IMR-90 (cell line): ENCODE measurements at places on chromosomes 1 and 21. TPM values are rescaled to one million over a fixed set of nuclear protein-coding genes. Genes with fewer than 3 reads are reported as not detected.

The APOBEC4 gene
- not detected in 2 replicates for total RNA-seq

The TRIM17 gene
- not detected in 2 replicates for total RNA-seq

The TP73 gene
- total RNA-seq = not detected in 2 replicates

The LHX8 gene
- total RNA-seq = not detected in 2 replicates

DNA sequence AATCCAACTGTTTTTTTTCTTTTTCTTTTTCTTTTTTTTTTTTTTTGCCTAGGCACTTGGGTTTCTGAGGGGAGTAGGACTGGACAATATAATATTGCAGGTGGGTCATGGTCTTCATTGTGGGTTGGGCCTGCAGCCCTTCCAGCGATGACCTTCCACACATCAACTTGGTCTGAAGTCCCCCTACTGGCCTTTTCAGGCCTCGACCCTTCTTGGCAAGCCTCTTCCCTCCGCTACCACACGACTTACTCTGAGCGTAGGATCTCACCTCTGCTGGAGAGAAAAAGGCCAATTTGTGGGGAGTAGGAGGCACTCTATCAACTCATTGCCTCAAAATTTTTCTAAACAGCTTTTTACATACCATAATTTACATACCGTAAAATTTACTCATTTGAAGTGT, 51.1 kb upstream of the GRIK3 start:
- no peak overlapping the region for H3K4me3 ChIP-seq
- no peaks in the 10 kb centered on the region for H3K4me1 ChIP-seq
- no peak for DNase-seq
- no peak overlapping the region for H3K27ac ChIP-seq

- peak within 1 kb of the TSS; percentile 62 for H3K4me3 ChIP-seq
- DNase-seq = peak; percentile 92
- H3K27ac ChIP-seq = peak within 1 kb of the TSS; percentile 83
- H3K4me1 ChIP-seq = peaks cover 9% of the 10 kb centered on the region
- peaks cover 10% of the 10 kb centered on the region; the same call in 1 of the 2 replicates for H3K36me3 ChIP-seq
Observed at GRCh38 chr1:220879076-220879508, at the start of gene HLX. Gene HLX, plus strand, starts transcription at chr1:220879443. Its CDS starts 415 bp downstream, at chr1:220879858.

DNA sequence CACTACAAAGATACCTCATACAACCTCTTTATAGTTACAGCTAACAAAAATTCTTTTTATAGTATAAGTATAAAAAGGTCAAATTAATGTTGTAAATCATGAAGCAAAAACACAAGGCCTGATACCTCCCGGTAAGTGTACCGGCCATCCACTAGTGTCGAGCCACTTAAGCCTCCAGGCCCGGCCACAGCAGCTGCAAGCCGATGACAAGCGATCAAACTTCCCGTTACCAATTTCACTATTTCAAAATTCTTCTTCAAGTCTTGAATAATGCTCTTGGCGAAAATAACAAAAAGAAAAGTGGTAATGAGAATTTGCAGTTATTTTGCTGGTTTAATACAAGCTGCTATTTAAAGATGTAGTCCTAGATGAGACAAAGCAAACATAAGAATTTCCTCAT, 67.6 kb downstream of the USP24 start:
- no peak overlapping the region for H3K4me3 ChIP-seq
- H3K4me1 ChIP-seq = peaks cover 2% of the 10 kb centered on the region
- no peak for DNase-seq
- peaks cover 17% of the 10 kb centered on the region for H3K36me3 ChIP-seq
- no peak overlapping the region for H3K27ac ChIP-seq
- no peaks in the 10 kb centered on the region for H3K27me3 ChIP-seq

GRCh38 chr1:116038679-116039078, 62.4 kb downstream of the SLC22A15 start:
- no peak overlapping the region for H3K27ac ChIP-seq
- DNase-seq = no peak
- H3K27me3 ChIP-seq = no peaks in the 10 kb centered on the region; the same call in 1 of the 2 replicates

DNA sequence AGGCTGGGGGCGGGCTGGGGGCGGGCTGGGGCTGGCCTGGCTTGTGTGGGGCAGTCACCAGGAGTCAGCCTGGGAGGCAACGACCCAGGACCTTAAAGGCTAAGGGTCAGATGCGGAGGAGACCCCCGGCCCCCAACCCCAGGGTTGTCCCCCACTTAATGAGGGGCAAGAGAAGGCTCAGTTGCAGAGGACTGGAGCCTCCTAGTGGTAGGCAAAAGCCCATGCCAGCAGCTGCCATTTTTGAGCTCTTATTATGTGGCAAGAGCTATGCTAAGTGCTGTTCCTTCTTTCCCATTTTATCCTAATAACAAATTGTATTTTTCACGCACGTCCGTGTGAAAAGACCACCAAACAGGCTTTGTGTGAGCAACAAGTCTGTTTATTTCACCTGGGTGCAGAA, 8.0 kb downstream of the KIAA1614 start:
- no peak for DNase-seq
- H3K27me3 ChIP-seq = no peaks in the 10 kb centered on the region
- no peak overlapping the region for H3K4me3 ChIP-seq
- no peak overlapping the region for H3K27ac ChIP-seq
- H3K36me3 ChIP-seq = peaks cover 27% of the 10 kb centered on the region; the same call in 1 of the 2 replicates

- H3K27me3 ChIP-seq = no peaks in the 10 kb centered on the region
- no peaks in the 10 kb centered on the region for H3K4me1 ChIP-seq
- no peaks in the 10 kb centered on the region; the same call in 1 of the 2 replicates for H3K36me3 ChIP-seq
- H3K4me3 ChIP-seq = no peak overlapping the region
- DNase-seq = no peak
Observed at GRCh38 chr1:110360431-110360830, 21.3 kb downstream of the RBM15 start.

- H3K27ac ChIP-seq = no peak overlapping the region
- peak; percentile 34 for DNase-seq
- peaks cover 4% of the 10 kb centered on the region; the same call in 1 of the 2 replicates for H3K4me1 ChIP-seq
- no peaks in the 10 kb centered on the region for H3K27me3 ChIP-seq
- no peak overlapping the region for H3K4me3 ChIP-seq
- H3K36me3 ChIP-seq = no peaks in the 10 kb centered on the region
Observed at GRCh38 chr1:234871710-234872271, 256.8 kb downstream of the TOMM20 start.

DNA sequence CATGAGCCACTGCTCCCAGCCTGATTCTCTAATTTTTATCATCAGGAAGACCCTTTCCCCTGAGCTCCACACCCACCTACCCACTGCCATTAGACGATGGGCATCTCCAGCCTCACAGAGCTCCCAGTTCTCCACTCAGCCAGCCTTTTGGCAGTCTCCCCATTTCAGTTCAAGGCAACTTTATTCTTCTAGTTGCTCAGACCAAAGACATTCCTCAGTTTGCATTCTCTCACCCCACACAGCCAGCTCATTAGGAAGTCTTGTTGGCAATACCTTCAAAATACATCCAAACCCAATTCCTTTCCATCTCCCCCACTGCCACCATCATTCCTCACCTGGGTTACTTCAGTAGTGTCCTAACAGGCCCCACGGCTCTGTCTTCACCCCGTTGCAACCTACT, 53.4 kb upstream of the COX20 start:
- H3K27ac ChIP-seq = no peak overlapping the region
- peak; percentile 20 for DNase-seq
- no peak overlapping the region for H3K4me3 ChIP-seq
- no peaks in the 10 kb centered on the region for H3K36me3 ChIP-seq
- peaks cover 3% of the 10 kb centered on the region; the same call in 1 of the 2 replicates for H3K4me1 ChIP-seq
